ENCODE measurements at places on chromosomes 4 and X. TPM values are rescaled to one million over a fixed set of nuclear protein-coding genes. Genes with fewer than 3 reads are reported as not detected.

DNA sequence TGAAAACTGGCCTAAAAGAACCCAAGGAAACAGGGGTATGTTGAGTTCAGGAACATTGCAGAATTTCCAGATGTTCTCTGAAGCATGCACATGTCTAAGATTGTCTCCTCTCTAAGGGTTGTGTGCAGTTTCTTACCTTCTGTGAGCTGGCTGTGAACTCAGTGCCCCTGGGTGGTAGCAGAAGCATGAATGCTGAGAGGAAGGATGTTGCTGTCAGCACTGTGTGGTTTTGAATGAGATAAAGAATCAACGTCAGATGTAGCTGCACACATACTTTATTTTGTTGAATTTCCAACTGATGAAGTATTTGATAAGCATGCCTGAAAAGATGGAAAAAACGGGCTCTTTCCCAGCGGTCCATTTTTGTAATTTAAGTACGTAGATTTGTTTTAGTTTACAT, 23.8 kb upstream of the CD38 start:
- DNase-seq, result no peak

DNA sequence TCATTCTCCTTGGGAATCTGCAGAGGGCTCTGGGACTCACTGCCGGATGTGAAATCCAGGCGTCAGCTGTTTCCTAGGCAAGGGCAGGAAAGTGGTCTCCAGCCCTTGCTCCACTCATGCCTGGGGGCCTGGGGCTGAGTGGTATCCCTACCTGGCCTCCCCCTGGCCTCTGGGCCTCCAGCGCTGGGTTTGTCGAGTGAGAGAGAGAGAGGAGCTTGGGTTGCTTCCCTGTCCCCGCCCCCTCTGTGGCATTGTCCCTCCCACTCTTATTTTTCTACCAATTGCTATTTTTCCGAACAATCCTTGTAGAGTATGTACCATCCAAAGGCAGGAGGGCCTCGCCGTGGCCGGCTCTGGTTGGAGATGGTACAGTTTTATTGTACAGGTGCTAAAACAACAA, 53.1 kb downstream of the ELF4 start:
- DNase-seq, result no peak

DNA sequence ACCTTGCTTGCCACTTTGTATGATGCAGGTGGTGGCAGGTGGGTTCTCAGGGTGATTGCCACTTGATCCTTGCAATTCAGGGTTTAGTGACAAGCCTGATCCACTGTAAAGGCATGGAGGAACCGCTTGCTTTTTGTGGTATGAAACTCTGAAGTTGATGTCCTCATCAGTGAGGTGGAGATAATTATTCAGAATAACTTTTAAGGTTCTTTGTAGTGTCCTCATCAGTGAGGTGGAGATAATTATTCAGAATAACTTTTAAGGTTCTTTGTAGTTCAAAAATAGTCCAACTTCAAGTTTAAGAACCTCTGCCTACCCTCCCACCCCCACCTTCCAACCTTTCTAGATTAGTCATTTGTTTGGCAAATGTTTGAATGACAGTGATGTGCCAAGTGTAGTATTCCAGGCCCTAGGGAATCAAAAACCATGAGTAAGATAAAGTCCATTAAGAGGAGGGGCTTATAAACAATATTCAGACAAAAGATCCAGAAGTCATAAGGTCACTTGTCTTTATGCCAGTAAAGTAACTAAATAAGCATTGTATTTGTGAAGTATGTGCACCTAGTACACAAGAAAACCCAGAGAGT, 51.2 kb downstream of the DCUN1D4 start:
- DNase-seq, result no peak

DNA sequence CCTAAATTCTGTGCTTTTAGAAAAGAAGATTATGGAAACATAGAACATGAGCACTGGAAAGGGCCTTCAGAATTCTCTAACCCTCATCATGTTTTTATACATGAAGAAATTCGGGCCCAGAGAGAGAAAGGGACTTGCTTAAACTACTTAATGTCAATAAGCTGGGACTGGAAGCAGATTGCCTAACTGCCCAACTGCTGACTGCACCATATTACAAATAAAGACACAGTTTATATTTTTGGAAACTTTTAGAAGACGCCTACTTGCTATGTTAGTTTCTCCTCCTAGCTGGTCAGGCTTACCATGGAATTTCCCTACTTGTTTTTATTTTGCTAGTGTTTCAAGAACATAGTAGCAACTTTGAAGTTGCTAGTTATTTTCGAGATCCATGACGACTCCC, 47.1 kb downstream of the SLC9A6 start:
- DNase-seq, result no peak

MEPE gene
- not detected for total RNA-seq
